T-helper 17 cell (primary cell): ENCODE measurements at places on chromosomes 6 and 20. TPM values are rescaled to one million over a fixed set of nuclear protein-coding genes. Genes with fewer than 3 reads are reported as not detected.
A peak's percentile ranks its signal among the peaks of the same experiment; 100 is the strongest.

Gene FKBP1C
- total RNA-seq: not detected

Gene MYCT1
- total RNA-seq: not detected

Gene VGLL2
- not detected for total RNA-seq

Gene CCDC28A
- total RNA-seq: 26.2 TPM

- DNase-seq: peak; percentile 49
- peak overlapping the region; percentile 90 for H3K4me3 ChIP-seq
- no peaks in the 10 kb centered on the region for H3K27me3 ChIP-seq
- H3K27ac ChIP-seq: peak overlapping the region; percentile 92
- H3K36me3 ChIP-seq: peaks cover 13% of the 10 kb centered on the region
Measured at GRCh38 chr6:139161169-139161568, 26.3 kb downstream of the HECA start.

- H3K27me3 ChIP-seq: no peaks in the 10 kb centered on the region
- no peaks in the 10 kb centered on the region for H3K36me3 ChIP-seq
- H3K4me3 ChIP-seq: peak within 1 kb of the TSS; percentile 98
- H3K4me1 ChIP-seq: peaks cover 38% of the 10 kb centered on the region
- H3K27ac ChIP-seq: peak within 1 kb of the TSS; percentile 96
Measured at GRCh38 chr20:5001174-5002076, at the start of gene SLC23A2. TSS of gene SLC23A2 (minus strand) at chr20:5001510. CDS start at chr20:4932562, 68,948 bp downstream.

DNA sequence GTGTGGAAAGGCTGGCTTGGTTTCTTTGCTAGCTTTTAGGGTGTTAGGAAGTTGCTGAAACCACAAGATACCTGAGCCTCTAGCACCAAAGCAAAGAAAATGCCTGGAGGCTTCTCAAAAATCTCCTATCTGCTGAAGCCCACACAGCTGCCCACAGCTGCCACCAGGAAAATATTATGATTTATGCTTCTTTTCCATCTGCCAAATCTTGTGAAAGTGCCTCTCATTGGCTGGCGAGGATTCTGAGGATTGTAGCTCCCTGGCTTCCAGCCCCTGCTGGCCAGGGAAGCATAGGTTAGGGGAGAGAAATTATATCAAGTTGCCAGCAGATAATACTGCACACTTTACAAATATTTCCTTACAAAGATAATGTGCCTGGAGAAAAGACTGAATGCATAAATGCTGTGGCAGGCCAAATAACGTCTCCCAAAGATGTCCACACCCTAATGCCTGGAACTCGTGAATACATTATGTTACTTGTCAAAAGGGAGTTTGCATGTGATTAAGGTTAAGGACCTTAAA is 98.4 kb downstream of the MRPL14 start:
- DNase-seq: no peak
- H3K27me3 ChIP-seq: peaks cover 52% of the 10 kb centered on the region
- no peaks in the 10 kb centered on the region for H3K4me1 ChIP-seq
- H3K36me3 ChIP-seq: peaks cover 2% of the 10 kb centered on the region

- H3K27me3 ChIP-seq: no peaks in the 10 kb centered on the region
- H3K4me1 ChIP-seq: no peaks in the 10 kb centered on the region
- DNase-seq: no peak
Measured at GRCh38 chr6:68677058-68677457, 42.0 kb downstream of the ADGRB3 start.

DNA sequence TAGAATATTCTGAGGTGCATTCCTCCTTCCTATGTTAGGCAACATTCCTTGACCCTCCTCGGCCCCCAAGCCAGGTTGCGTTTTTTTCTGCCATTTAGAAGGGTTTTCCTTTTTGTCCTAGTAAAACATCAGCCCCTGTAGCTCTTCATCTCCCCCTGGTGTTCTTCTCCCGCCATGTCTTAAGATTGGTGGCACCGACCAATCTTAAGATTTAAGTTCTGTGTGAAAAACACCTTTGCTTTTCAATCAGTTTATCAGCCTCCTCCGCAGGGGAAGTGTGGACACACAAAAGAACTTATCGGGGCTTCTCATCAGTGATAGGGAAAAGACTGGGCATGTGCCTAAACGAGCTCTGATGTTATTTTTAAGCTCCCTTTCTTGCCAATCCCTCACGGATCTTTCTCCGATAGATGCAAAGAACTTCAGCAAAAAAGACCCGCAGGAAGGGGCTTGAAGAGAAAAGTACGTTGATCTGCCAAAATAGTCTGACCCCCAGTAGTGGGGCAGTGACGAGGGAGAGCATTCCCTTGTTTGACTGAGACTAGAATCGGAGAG is 719 bp upstream of the EDN1 start:
- H3K27me3 ChIP-seq: peaks cover 60% of the 10 kb centered on the region
- H3K4me1 ChIP-seq: peaks cover 14% of the 10 kb centered on the region
- H3K36me3 ChIP-seq: no peaks in the 10 kb centered on the region
- H3K27ac ChIP-seq: peak overlapping the region; percentile 34
- H3K4me3 ChIP-seq: peak overlapping the region; percentile 91

DNA sequence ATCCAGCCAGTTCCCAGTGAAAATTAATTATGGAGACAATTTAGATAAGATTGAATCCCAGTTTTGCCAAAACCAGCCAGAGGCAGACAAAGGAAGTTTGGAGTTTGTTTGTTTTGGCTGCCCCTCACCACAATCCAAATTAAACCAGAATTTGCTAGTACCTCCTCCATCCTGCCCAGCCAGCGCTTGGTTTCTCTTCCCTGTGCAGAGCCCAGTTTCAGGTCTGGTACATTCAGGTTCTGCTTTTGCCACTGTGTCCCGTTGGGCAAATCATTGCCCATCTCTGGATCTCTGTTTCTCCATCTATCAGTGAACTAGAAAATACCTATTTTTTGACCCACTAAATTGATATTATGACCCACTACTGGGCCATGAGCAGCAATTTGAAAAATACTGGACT is 26.4 kb downstream of the FOXP4 start:
- no peak overlapping the region for H3K4me3 ChIP-seq
- no peak overlapping the region for H3K27ac ChIP-seq
- no peaks in the 10 kb centered on the region for H3K36me3 ChIP-seq
- H3K4me1 ChIP-seq: peaks cover 13% of the 10 kb centered on the region
- no peak for DNase-seq

- no peak overlapping the region for H3K27ac ChIP-seq
- no peaks in the 10 kb centered on the region for H3K4me1 ChIP-seq
- DNase-seq: no peak
- H3K36me3 ChIP-seq: no peaks in the 10 kb centered on the region
- no peak overlapping the region for H3K4me3 ChIP-seq
Measured at GRCh38 chr6:131867744-131868143, 59.9 kb downstream of the ENPP1 start.
